ENCODE measurements at places on chromosomes 12 and 14.

DNA sequence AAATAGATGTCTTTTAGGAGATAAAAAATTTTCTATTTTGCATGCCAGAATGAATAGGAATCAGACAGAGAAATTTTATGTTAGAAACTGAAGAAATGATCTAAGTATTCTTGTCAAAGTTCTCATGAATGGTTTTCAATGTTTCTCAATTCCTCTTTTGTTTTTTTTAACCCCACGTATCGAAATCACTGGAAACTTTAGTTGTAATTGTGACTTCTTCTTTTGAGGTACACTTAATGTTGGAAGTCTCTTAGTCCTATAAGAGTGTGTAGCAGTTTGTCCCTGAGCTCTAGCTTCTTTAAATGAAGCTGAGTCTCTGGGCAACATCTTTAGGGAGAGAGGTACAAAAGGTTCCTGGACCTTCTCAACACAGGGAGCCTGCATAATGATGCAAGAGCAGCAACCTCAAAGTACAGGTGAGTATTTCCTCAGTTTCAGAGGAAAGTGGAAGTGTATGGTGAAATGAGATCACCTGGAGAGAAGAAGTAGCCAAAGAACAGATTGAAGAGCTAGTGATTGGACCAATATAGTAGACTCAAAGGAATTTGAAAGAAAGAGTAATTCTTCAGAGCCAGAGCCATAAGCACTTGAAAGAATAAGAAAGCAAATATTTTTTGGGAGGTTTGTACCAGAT is at the start of gene CLEC6A:
Gene CLEC6A, plus strand, starts transcription at position 236 of the 634 bp plus-strand sequence. Its CDS starts 150 bp downstream, at position 386.
- DNase-seq: no peak

DNA sequence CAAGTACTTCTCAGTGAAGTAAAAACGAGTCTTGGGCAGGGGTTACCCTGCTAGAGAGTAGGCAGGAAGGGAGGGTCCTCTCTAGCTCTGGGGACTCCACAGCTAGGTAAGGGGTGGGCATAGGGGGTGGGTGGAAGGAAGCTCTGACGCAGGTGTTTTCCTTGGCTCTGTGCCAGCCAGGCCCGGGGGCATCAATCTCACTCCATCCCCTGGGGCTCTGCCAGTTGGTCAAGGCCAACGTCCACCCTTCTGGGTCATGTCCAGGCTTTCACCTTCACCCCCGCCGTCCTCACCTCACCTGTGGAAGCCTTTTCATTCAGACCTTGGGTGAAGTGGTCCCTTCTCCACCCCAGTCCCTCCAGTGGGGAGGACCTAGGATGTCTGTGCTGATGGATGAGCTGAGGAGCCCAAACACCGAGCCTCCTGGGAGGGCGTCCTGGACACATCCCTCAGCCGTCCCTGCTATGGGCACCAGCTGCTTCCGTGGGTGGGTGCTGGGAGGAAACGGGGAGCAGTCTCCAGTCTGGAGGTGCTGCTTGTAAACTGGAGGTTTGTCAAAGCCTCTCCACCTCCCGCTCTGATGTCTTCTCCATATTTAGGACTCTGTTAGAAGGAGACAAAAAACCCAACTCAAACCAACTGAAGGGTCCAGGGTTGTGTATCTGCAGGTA is 71.5 kb upstream of the SFSWAP start:
- DNase-seq: no peak

GRCh38 chr14:84804895-84805294 is 725.0 kb upstream of the FLRT2 start:
- no peak for DNase-seq

DNA sequence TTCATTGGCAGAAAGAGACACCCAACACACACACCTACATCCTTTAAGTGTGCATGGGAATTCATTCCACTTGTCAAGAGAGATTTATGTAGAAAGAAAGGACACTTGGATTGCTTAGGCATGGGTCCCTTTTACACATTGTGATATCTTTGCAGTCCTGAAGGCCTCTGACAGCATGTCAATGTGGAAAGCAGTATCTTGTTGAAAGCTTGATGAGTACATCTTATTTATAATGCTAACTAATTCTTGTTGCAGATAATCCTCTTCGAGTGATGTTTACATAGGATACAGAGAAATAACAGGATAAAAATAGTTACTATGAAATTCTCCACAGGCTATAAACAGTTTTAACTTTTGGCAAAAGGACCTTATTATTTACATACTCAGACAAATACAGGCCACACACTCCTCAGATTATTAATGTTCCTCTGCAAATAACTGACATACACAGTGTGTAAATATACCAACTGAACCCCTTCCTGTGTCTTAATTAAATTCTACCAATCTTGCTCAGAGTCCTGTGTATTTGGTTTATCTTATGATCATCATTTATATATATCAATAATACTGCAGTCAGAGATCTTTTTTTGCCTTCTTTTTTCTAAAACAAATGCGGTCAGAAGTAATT is 111.8 kb upstream of the DIO2 start:
- DNase-seq: no peak

DNA sequence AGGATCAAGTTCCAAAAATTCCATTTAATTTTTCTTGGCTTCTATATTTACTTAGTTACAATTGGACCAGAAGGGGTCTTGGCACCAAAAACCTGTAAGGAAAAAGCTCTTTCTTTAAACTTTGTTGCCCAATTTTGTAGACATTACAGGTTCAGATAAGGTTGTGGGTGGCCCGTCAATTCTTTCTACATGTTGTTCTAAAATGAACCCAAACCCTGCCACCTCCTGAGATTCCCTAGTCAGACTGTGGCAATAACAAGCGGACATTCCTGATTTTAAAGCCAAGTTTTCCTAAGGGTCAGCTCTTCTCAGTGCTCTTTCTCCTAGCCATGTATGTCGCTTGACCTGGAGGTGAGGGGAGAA is 45.0 kb upstream of the GSG1 start:
- DNase-seq: no peak
